ENCODE measurements at places on chromosomes 13 and 19.

DNA sequence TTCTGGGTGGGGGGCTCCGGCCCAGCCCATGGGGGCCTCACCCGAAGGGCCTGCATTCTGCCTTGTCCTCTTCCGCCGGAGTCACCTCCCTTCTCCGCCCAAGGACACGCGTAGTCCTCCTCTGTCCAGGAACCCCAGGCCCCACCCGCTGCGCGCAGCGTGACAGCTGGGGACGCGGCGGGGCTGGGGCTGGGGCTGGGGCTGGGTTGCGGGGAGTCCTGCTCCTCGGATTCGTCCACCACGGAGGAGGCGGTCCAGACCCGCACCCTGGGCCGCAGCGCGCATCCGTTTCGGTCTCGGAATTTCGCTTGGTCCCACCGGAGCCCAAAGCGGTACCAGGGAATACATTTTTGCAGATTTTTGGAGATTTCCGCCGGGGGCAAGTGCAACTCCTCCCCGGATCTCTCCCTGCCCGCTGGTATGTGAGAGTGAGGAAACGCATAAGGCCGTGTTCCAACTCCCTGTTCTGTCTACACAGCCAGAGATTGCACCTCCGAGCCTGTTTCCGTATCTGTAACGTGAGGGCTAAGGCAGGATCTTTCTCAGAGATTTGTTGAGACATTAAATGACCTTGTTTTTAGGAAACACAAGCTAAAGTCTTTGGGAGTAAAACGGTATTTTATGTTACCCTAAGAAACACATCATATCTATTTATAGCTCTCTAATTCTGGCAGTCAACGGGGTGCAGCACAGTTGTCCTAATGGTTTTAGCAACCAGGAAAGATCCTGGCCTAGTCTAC is at the start of gene COX7A1:
Gene COX7A1 (minus strand): TSS at position 96 of the 740 bp plus-strand sequence. CDS start 40 bp downstream, at position 56.
- no peak for DNase-seq

DNA sequence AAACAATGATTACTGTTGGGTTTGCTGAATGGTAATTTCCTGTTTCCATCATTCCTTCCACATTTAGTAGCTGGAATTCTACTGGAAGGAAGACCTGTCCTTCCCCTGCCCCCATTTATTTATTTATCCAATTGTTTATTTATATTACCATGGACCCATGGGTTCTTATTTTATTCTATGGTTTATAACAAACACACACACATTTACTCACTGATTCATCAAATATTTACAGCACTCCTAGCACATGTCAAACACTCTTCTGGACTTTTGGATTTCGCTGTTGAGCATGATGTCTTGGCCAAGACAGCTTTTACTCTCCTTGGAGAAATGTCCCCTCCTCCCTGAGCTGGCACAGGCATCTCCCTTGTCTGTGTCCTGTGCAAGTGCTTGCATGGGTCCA is 227.8 kb upstream of the MAB21L1 start:
- no peak for DNase-seq

DNA sequence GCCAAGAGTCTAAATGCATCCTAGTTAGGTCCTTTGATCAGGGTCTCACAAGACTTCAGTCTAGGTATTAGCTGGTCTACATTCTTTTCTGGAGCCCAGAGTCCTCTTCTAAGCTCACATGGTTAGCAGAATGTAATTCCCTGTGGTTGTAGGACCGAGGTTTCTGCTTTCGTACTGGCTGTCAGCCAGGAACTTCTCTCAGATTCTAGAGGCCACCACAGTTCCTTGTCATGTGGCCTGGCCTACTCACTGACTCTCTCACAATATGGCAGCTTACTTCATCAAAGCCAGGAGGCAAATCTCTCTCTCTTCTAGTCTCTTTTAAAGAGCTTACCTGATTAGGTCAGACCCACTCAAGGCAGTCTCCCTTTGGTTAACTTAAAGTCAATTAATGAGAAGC is 82.9 kb downstream of the POU4F1 start:
- no peak for DNase-seq

GRCh38 chr19:30686176-30686820 is 314.1 kb downstream of the ZNF536 start:
- no peak for DNase-seq
